T-helper 17 cell (primary cell): ENCODE measurements at places on chromosomes 2 and 18. TPM values are rescaled to one million over a fixed set of nuclear protein-coding genes. Genes with fewer than 3 reads are reported as not detected.

Gene MGAT5
- 120 TPM for total RNA-seq

DNA sequence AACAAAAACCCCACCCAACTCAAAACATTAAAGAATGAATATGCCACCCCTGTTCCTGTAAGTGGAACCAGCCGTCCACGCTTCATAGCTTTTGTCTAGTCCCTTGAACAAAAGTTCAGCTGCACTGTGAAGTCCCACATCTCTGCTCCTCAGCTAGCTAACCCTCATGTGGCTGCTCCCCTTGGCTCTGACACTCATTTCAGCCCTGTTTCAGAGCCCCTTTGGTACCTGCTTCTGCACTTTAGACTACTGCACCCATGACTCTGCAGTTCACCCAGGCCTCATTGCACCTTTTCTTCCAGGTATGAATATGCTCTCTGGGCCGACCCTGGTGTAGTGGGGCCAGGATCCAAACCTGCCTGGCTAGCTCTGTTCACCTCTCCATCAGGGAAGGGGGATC lies 155.3 kb downstream of the DIS3L2 start:
- H3K36me3 ChIP-seq = peaks cover 8% of the 10 kb centered on the region
- H3K27me3 ChIP-seq = no peaks in the 10 kb centered on the region
- no peak for DNase-seq
- H3K4me3 ChIP-seq = no peak overlapping the region
- H3K27ac ChIP-seq = no peak overlapping the region

Gene MARCHF7
- 62.0 TPM for total RNA-seq

Gene TDRD15
- total RNA-seq = 0.13 TPM

Gene NTSR2
- not detected for total RNA-seq

Gene SCLY
- total RNA-seq = 17.8 TPM

DNA sequence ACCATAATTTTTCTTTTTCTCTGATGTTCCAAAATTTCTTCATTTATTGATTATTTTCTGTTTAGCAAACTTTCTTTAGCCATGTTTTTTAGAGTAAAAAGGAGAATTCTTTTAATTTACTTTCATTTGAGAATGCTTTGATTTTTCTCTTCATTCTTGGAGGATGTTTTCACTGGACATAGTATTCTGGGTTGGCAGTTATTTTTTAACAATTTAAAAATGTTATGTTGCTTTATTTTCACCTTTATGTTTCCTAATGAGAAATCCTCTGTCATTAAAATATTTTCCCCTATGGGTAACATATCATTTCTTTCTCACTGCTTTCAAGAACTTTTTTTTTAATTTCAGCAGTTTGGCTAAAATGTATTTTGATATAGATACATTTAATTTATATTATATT lies 631.4 kb upstream of the CDH2 start:
- no peaks in the 10 kb centered on the region for H3K4me1 ChIP-seq
- H3K27ac ChIP-seq = no peak overlapping the region
- H3K27me3 ChIP-seq = no peaks in the 10 kb centered on the region
- no peak for DNase-seq
- no peaks in the 10 kb centered on the region for H3K36me3 ChIP-seq

GRCh38 chr2:28270456-28271152 lies 122.1 kb upstream of the FOSL2 start:
- no peak for DNase-seq
- H3K4me1 ChIP-seq = peaks cover 34% of the 10 kb centered on the region
- H3K27ac ChIP-seq = no peak overlapping the region
- peak overlapping the region; percentile 16 for H3K4me3 ChIP-seq

DNA sequence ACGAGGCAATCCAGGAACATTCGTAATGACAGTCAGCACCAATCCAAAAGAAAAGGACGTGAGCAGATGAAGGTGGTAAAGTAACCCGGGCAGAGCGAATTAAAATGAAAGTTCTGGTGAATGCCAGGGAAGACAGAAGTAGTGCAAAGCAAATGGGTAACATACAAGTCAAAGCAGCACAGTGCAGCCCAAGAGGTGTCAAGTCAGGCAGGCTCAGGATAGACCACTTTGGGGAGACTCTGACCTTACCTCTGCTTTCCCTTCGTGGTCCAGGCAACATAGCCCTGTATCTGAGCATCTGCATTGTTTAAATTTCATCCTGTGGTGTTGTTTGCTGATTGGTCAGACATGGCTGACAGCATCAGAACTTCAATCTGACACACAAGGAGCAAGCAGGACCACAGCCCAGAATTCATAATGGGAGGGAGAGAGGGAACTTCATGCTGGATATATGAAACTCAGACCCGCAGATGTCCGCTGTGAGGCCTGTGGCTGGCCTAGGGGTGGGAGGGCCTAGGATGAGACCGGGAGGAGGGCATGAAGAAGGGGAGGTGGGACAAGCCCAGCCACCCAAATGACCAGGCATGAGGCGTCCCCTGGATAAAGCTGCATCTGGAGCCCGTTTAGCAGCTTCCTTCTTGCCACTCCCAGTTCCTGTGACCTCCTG lies 285.7 kb downstream of the TCF4 start:
- no peaks in the 10 kb centered on the region for H3K4me1 ChIP-seq
- H3K27ac ChIP-seq = no peak overlapping the region
- no peak for DNase-seq
- no peak overlapping the region for H3K4me3 ChIP-seq

- peak; percentile 25 for DNase-seq
- H3K4me1 ChIP-seq = peaks cover 46% of the 10 kb centered on the region
- peak overlapping the region; percentile 99 for H3K27ac ChIP-seq
- peak overlapping the region; percentile 99 for H3K4me3 ChIP-seq
- H3K36me3 ChIP-seq = peaks cover 18% of the 10 kb centered on the region
These were observed 498 bp downstream of the TGOLN2 start for GRCh38 chr2:85327160-85327821.

- peaks cover 10% of the 10 kb centered on the region for H3K4me1 ChIP-seq
- no peak overlapping the region for H3K4me3 ChIP-seq
- no peaks in the 10 kb centered on the region for H3K27me3 ChIP-seq
- H3K27ac ChIP-seq = peak overlapping the region; percentile 65
These were observed 33.3 kb downstream of the POLR1A start for GRCh38 chr2:86072271-86072858.

- no peak overlapping the region for H3K4me3 ChIP-seq
- no peak overlapping the region for H3K27ac ChIP-seq
- no peaks in the 10 kb centered on the region for H3K4me1 ChIP-seq
- DNase-seq = no peak
- H3K27me3 ChIP-seq = no peaks in the 10 kb centered on the region
- H3K36me3 ChIP-seq = no peaks in the 10 kb centered on the region
These were observed 29.3 kb upstream of the NOSTRIN start for GRCh38 chr2:168773128-168773527.

DNA sequence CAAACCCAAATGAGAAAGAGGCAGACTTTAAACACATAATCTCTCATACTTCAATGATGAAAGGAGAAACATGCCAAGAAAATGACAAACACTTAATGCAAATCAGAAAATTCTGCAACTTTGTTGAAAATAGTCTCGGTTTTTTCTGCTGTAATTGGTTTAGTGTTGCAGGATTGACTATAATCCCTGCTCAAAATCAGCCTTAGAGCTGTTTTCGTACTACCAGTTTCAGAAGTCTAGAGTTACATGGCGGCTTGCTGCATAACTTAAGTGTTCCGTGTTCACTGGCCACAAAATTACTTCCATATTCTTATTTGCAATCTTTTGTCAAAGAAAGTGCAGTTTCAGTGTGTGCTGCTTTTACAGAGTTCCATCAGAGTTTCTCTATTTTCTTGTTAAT lies 48.9 kb upstream of the ITGAV start:
- DNase-seq = no peak
- no peaks in the 10 kb centered on the region for H3K36me3 ChIP-seq
- H3K4me3 ChIP-seq = no peak overlapping the region
- H3K27me3 ChIP-seq = peaks cover 26% of the 10 kb centered on the region

GRCh38 chr2:234025466-234025865 lies 25.0 kb upstream of the SPP2 start:
- H3K4me1 ChIP-seq = peaks cover 24% of the 10 kb centered on the region
- H3K4me3 ChIP-seq = peak overlapping the region; percentile 82
- H3K27ac ChIP-seq = peak overlapping the region; percentile 71
- no peaks in the 10 kb centered on the region for H3K36me3 ChIP-seq
- no peak for DNase-seq

Gene UGT1A4
- not detected for total RNA-seq

GRCh38 chr2:239804161-239805042 lies 220.7 kb downstream of the NDUFA10 start:
- no peak for DNase-seq
- no peaks in the 10 kb centered on the region for H3K4me1 ChIP-seq
- no peak overlapping the region for H3K27ac ChIP-seq
- H3K36me3 ChIP-seq = no peaks in the 10 kb centered on the region
- H3K4me3 ChIP-seq = no peak overlapping the region

DNA sequence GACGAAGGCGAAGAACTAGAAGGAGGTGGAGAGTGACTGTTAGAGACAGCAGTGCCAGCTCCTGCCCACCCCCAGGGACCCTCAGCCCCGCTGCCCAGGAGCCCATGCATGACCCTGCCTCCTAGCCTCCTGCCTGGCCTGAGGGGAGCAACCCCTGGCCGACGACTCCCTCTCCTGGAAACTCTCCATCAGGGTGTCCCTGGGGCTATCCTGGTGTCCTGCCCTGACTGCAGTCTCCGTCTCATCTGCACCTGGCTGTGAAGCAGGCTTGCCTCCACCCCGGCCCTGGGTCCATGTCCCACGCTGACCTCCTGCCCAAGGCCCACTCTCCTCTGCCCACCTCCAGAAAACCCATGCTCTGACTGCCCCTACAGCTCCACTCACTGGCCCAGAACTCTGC lies 120.2 kb downstream of the RPIA start:
- H3K27ac ChIP-seq = no peak overlapping the region
- H3K36me3 ChIP-seq = peaks cover 3% of the 10 kb centered on the region
- DNase-seq = no peak
- H3K4me1 ChIP-seq = no peaks in the 10 kb centered on the region
- peaks cover 33% of the 10 kb centered on the region for H3K27me3 ChIP-seq
- no peak overlapping the region for H3K4me3 ChIP-seq

GRCh38 chr2:180999274-180999964 lies 19.0 kb downstream of the UBE2E3 start:
- peaks cover 27% of the 10 kb centered on the region for H3K4me1 ChIP-seq
- no peak for DNase-seq
- no peaks in the 10 kb centered on the region for H3K27me3 ChIP-seq
- no peak overlapping the region for H3K4me3 ChIP-seq

Gene CTDP1
- 65.1 TPM for total RNA-seq

DNA sequence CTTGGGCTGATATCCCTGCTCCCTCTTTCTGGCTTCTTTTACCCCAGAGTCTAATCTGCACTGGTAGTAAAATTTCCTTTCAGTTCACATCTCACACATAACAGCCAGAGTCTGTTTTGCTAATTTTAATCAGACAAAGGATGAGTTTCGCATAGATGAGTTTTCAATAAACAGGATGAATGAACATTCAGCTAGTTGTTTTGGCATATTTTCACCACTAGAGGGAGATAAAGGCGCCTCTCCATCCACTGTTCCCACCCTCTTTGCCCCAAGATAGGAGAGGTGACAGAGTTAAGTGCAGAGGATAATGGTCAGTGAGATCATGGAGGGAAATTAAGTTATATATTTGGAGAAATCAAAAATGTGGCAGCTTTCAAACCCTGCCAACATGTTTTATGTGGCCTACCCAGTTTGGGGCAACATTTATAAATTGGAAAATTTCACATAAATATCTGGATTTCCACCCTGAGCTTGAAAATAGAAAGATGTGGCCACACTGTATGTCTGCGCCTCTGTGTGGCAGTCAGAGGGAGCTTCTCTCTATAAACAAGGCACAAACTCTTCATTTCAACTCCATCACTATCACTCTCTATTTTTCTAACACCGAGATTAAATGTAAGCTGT lies 48.5 kb upstream of the DTNA start:
- no peak overlapping the region for H3K4me3 ChIP-seq
- DNase-seq = no peak
- peaks cover 23% of the 10 kb centered on the region for H3K27me3 ChIP-seq
- H3K36me3 ChIP-seq = no peaks in the 10 kb centered on the region
- no peak overlapping the region for H3K27ac ChIP-seq

DNA sequence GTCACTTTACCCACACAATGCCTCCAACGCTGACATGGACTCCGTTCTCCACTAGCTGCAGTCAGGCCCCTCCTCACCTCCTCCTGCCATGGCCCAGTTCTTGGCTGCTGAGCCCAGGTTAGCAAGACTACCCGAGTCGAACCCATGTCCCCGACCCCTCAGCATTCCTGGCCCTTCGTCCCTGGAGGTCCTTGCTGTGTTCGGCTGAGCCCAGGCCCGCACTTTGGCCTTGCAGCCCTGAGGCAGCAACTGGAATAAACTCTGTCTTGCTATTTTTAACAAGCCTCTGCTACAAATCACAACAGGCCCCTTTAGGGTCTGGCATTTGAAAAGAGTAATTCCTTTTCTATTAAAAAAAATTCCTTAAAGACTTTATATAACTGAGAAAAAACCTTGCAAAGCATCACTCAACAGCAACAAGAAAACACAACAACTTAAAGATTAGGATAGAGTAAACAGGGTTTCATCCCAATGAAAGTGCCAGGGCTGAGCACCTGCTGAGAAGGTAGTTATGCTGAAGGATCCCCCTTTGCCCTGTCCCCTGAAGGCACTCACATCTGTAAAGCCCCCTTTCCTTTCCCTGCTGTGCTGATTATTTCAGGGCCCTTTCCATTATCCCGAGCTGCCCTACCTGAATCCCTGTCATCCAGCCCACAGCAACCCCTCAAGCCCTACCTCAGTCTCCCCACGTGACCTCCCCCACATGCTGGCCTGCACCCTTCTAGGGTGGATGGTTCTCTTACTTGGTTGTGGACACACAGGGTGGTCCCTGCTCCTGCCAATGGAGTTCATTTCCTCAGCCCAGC lies 120.0 kb upstream of the SNTG2 start:
- H3K4me1 ChIP-seq = peaks cover 3% of the 10 kb centered on the region
- H3K4me3 ChIP-seq = no peak overlapping the region
- no peak overlapping the region for H3K27ac ChIP-seq

GRCh38 chr2:216665717-216666116 lies 29.6 kb downstream of the IGFBP5 start:
- H3K36me3 ChIP-seq = no peaks in the 10 kb centered on the region
- peaks cover 47% of the 10 kb centered on the region for H3K27me3 ChIP-seq
- no peak overlapping the region for H3K27ac ChIP-seq
- H3K4me3 ChIP-seq = no peak overlapping the region
- no peaks in the 10 kb centered on the region for H3K4me1 ChIP-seq
- DNase-seq = no peak

- H3K27ac ChIP-seq = no peak overlapping the region
- H3K36me3 ChIP-seq = no peaks in the 10 kb centered on the region
- H3K4me1 ChIP-seq = no peaks in the 10 kb centered on the region
These were observed 338.5 kb upstream of the SETBP1 start for GRCh38 chr18:44342162-44342561.

Gene TRAPPC8
- 29.2 TPM for total RNA-seq

DNA sequence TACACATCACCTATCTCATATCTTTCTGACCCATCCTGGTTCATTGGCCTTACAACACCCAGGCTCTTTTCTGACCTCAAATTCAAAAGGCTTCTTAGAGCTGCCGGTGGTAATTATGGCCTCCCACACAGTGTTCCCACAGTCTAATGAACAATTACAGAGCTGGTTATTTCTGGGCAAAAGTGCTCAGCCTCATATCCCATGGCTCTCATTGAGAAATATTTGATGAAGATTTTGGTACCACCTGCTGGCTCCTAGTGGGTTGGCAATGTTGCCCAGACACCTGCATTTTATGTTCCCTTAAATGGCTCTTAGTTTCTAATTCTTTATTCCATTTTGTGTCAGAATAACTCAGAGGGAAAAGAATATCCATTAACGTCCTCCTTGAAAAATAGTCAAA lies 20.1 kb upstream of the SCYGR2 start:
- peaks cover 50% of the 10 kb centered on the region for H3K27me3 ChIP-seq
- H3K36me3 ChIP-seq = peaks cover 4% of the 10 kb centered on the region
- no peak overlapping the region for H3K27ac ChIP-seq
